ENCODE measurements at places on chromosomes 7 and 10. TPM values are rescaled to one million over a fixed set of nuclear protein-coding genes. Genes with fewer than 3 reads are reported as not detected.

Gene SEMA3D
- total RNA-seq, result 2.0 TPM

Gene CTAGE6
- 0.63 TPM for total RNA-seq

Gene SH2D4B
- not detected for total RNA-seq

Gene C10orf88
- 12.5 TPM for total RNA-seq

Gene PCGF5
- 35.0 TPM for total RNA-seq

Gene ZPBP
- not detected for total RNA-seq

All from chondrocyte (in vitro differentiated cells).